IMR-90 (cell line): ENCODE measurements at places on chromosomes 1 and 21. TPM values are rescaled to one million over a fixed set of nuclear protein-coding genes. Genes with fewer than 3 reads are reported as not detected.

GRCh38 chr1:86387916-86388627, 8.1 kb downstream of the ODF2L start:
- DNase-seq = no peak

DNA sequence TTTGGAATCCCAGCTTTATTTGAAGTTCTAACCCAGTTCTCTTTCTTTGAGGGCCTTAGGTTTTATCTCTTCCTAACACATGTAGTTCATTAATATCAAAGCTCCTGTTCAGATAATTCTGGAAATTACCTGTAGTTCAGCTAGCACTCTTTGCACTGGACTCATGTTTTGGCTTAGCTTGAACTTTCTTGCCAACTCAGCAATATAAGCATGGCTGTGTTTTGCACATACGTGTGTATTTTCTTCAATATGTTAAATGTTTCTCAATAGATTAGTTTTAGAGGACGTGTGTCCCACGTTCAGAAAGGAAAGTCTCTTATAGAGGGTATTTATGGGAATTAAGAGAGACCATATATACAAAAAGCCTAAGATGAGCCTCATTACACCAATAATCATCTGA, 271.8 kb upstream of the USP25 start:
- DNase-seq = no peak

GRCh38 chr1:44012404-44012803, 18.9 kb downstream of the SLC6A9 start:
- no peak for DNase-seq

DNA sequence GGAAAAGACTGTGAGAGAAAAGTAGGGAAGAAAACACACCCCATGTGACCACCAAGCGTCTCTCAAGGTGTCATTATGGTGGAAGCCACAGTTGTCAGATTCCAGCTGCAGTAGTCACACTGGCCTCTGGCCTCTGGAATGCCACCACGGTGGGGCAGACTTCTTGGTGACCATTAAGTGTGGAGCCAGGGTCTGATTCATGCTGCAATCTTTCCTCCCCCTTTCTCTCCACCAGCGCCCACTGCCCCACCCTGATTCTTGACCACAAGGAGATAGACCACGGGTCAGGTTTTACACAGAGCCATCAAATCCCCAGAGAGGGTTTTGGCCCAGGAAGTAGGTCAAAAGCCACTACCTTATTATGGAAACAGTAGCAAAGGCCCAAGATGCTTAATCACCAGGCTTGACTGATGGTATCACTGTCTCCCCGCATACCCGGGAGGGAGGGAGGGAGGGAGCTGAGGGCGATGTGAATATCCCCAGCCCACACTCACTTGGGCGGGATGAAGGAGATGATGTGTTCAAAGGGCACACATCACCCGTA, 52.7 kb upstream of the GRHL3 start:
- peak; percentile 73 for DNase-seq

- DNase-seq = no peak
These were observed 135.4 kb upstream of the SOD1 start for GRCh38 chr21:31524140-31524539.

- no peak for DNase-seq
These were observed 22.5 kb downstream of the ASTN1 start for GRCh38 chr1:177142010-177142409.

- no peak for DNase-seq
These were observed 10.9 kb upstream of the RGS5 start for GRCh38 chr1:163213626-163214025.

DNA sequence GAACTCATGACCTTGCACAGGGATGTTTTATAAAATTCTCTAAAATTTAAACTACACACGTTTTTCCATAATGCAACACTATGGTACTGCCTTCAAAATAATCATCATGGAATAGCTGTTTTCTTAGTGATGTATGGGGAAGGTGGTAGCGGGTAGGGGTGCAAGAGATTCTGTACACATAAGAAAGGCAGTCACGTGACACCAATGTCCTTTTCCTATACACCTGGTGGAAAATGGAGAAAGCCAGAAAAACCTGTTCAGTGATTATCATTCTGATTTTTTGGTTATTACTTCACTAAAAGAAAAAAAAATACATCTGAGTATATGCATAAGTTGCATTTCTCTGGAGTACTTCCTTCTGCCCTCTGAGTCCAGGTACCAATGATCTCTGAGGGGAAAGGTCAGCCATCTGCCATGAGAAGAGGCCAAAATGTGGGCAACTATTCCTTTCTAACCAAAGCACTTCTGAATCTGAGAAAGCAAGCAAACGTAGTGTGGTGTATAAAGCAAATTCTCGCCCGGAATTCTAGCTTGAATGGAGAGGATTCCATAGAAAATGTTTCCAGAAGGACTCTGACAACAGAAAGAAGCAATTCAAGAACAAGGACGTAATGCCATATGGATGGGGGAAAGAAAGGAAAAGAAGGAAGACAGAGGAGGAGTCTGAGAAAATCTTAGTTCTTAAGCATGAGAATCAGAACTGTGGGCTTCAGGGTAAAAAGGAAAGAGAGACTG, 137.3 kb downstream of the RERE start:
- DNase-seq = no peak

DNA sequence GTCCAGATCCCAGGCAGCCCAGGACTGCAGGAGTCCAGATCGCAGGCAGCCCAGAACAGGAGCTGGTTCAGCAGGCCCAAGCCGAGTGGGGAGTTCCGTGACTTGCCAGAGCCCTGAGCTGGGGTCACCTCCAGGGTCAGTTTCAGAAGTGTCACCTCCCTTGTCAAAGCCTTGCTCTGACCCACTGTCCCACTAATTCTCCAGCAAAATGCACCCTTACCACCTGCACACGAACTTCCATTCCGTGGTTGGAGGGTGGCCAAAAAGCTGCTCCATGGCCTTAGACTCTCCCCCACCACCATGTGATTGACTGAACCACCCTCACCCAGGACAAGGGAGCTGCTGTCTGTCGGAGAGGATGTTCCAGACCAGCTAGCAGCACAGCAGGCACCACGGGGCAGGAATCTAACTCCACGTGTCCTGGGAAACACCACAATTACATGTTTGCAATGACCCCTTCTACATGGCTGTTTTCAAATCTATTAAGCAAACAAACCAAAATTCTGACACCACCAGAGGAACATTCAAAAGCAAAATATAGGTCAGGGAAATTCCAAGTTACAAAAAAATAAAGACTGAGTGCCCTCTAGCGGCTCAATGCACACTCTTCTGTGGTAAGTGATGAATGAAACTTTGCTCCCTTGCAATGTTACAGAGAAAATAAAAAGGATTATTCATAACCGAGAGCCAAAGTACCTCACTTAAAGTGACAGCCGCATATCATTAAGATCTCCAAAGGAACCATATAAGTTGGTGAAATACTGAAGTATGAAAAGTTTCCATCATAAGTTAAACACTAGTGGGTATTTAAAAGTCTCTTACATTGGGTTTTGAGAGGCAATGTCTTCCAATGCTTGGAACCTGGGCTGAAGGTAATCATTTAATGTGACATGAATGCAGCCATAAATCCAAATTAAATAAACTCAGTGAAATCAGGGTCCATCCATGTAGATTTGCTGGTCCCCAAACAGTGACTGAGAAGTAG, 76.3 kb downstream of the NPHP4 start:
- DNase-seq = peak; percentile 65

GRCh38 chr1:196890668-196891067, 2.8 kb downstream of the CFHR4 start:
- no peak for DNase-seq

- no peak for DNase-seq
These were observed 4.6 kb downstream of the MIB2 start for GRCh38 chr1:1619917-1620361.

GRCh38 chr1:64733581-64734286, 11.1 kb upstream of the RAVER2 start:
- DNase-seq = peak; percentile 61

DNA sequence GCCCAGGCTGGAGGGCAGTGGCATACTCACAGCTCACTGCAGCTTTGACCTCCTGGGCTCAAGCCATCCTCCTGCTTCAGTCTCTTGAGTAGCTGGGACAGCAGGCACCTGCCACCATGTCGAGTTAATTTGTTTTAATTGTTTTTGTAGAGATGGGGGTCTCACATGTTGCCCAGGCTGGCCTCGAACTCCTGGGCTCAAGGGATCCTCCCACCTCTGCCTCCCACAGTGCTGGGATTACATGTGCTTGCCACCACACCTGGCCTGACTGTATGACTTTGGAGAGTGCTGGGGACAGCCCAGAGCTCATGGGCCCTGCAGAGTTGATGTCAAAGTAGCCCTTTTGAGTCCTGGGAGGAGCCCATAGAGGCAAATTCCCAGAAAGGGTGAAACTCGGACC, 1.8 kb downstream of the OBSCN start:
- DNase-seq = no peak

DNA sequence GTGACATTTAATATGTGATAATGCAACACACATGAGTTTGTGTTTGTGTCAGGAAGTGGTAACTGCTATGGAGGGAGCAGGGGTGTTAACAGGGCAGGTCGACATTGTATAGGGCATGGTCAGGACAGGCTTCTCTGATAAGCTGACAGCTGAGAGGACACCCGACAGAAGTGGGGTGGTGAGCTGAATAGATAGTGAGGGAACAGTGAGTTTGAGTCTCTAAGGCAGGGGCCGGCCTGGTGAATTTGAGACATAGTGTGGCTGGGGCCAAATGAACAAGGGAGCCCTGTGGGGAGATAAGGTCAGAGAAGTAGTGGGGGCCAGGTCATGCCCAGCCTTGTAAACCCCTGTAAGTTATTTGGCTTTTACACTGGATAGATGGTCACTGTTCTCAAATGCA, 217.4 kb upstream of the KIAA0040 start:
- no peak for DNase-seq

DNA sequence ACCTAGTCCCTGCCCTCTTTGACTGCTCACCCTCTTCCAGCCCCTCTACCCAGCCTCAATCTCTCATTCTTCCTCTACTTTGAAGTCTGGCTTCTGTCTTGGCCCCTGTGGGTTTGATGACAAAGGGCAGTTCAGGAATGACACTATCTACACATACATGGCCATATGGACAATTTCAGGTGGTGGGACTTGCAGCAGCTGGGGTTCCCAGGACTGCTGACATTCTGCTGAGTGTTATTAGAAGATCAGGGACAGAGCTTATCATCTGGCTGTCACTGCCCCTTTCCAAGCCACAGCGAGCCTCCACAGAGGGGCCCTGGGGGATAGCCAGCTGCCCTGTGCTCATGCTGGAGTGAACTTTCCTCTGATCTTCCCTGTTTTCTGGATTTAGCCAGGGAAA, 97.4 kb upstream of the IPO9 start:
- DNase-seq = no peak

DNA sequence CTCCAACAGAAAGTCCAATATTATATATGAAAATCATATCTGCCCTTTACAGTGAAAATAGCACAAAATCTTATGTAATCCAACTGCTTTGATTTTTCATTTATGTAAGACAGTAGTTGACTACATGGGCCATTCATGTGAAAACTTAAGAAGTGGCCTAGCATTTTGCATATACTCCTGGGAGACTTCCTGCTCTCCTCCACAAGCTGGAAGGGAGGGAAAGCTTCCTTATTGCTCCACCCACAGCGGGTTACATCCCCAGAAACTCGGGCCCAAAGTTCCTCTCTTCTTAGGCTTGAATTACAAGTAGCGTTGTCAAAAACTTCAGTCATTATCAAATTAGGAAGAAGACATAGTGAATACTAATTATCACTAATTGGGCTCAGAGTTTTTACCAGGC, 29.2 kb downstream of the FYB2 start:
- DNase-seq = no peak

GRCh38 chr1:68361346-68361910, 88.3 kb downstream of the RPE65 start:
- DNase-seq = peak; percentile 17

DNA sequence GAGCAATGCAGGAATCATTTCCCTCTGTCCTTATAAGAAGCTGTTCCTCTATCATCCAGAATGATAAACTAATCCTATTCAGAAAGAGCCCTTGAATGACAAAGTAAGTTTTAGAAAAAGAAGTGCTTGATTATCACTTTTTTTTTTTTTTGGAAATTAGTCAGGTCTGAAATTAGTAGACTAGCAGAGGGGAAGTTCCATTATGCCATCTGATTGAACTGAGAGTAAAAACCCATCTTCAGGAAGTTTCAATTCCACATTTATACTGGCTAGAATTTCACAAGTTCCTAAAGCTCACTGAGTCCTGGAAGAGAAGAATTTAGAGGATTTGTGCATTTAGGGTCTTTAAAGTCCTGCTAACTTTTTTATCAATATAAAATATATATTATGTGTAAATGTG, 128.8 kb upstream of the COA6 start:
- no peak for DNase-seq

DNA sequence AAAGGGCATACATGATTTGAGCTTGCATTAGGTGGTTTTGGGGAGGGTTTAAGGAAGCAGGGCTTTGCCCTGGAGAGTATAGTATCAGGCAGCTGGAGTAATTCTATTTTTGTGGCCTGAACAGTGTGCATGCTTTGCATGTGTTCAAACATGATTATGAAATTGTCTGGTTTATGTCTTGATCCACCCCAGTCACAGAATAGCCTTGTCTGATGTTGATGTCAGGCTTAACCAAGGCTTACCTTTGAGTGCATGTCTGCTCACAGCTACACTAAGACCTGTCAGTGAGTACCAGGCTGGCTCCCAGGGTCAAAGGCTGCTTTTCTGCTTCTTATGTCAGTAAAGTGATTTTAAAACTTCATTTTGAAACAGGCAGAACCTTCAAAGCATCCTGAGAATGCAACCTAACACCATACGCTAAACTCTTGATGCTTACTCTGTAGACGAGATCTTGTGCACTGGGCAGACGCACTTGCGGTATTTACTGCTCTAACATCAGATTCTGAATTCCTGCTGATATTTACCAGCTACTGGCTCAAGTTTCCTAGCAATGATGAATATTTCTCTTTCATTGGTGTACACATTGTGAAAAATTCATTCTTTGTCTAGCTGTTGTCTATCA, 78.9 kb downstream of the MAP3K21 start:
- DNase-seq = no peak

HMGN2 gene
- 460 and 505 TPM in 2 replicates for polyA plus RNA-seq

SLC44A5 gene
- not detected in 2 replicates for polyA plus RNA-seq

HSD3B1 gene
- polyA plus RNA-seq = not detected in 2 replicates

KIF17 gene
- polyA plus RNA-seq = 5.7 and 6.5 TPM in 2 replicates

YY1AP1 gene
- polyA plus RNA-seq = 52.6 and 54.9 TPM in 2 replicates

PTGER3 gene
- not detected in 2 replicates for polyA plus RNA-seq

ZNF670 gene
- polyA plus RNA-seq = 1.2 and 1.8 TPM in 2 replicates

GPR52 gene
- polyA plus RNA-seq = not detected in 2 replicates

PSMG1 gene
- polyA plus RNA-seq = 34.6 and 45.4 TPM in 2 replicates

TPTE gene
- not detected in 2 replicates for polyA plus RNA-seq

FCRLB gene
- polyA plus RNA-seq = 2.2 and 2.9 TPM in 2 replicates

MYOG gene
- polyA plus RNA-seq = not detected in 2 replicates

PM20D1 gene
- 0.04 TPM in 1 of 2 replicates, not detected in the other for polyA plus RNA-seq
